ENCODE measurements at places on chromosomes 1 and 21.
A peak's percentile ranks its signal among the peaks of the same experiment; 100 is the strongest.

- DNase-seq: peak; percentile 61
These were observed 13.5 kb downstream of the ADAMTSL4 start for GRCh38 chr1:150562446-150563339.

DNA sequence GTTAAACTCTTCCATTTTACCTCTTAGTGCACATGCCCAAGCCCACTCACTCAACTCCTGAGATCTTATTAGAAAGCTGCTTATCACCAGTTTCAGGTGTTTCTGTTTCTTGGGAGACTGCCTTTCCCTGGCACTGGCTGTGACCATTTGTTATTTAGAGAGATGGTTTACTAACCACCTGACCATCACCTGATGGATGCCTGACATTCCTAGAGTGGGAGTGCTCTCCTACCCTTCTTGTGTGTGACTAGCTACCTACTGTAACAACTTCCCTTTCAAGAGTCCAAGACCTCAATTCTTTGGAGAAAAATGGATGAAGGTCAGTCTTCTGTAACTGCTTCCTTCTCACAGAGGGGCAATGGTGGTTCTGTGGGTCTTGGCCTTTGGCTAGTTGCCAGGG, 755.2 kb upstream of the ADAMTS5 start:
- no peak for DNase-seq

DNA sequence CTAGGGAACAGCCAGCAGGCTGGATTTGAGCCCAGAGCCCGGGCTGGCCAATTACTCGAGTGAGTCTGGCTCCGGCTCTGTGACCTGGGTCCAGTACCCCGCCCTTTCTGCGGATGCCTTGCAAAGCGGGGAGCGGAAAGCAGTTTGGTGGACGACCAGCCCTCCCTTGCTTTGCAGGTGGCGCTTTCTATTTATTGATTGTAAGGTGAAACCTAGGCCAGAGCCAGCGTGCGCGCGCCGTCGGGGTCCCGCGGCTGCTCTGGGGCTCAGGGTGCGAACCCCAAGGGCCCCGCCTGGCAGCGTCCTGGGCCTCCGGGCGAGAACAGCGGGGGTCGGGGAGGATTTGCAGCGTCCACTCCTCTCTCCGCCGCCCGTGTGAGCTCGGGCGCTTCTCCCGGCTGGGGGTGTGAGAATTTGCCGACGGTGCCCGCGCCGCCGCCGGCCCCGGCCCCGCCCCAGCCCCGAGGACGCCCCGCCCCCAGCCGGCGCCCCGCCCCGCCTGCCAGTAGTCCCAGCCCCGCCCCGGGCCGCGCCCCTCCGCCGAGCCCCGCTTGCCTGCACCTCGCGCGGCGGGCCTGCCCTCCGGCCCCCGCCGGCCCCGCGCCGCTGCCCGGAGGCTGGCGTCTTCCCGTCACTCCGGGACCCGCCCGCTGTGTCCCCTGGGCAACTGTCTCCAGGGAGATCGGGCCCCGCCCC, 37.6 kb downstream of the PIK3CD start:
- DNase-seq: peak; percentile 87

DNA sequence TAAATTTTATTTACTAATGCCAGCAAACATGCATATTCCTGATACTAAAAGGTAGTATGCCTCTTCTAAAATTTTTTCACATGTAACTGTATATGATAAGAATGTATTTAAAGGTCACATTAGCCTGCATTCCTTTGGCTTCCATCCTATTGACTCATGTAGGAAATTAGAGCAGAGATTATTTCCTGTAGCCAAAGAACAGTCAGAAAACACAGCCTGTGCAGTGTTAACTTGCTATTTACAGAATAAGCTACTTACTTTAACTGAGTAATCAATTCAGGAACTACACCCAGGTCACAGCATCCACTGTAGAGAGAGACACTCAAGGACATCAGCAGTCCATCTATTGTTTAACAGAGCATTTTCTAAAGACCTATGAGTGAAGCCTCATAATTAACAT, 154.5 kb upstream of the ADGRL4 start:
- DNase-seq: no peak

DNA sequence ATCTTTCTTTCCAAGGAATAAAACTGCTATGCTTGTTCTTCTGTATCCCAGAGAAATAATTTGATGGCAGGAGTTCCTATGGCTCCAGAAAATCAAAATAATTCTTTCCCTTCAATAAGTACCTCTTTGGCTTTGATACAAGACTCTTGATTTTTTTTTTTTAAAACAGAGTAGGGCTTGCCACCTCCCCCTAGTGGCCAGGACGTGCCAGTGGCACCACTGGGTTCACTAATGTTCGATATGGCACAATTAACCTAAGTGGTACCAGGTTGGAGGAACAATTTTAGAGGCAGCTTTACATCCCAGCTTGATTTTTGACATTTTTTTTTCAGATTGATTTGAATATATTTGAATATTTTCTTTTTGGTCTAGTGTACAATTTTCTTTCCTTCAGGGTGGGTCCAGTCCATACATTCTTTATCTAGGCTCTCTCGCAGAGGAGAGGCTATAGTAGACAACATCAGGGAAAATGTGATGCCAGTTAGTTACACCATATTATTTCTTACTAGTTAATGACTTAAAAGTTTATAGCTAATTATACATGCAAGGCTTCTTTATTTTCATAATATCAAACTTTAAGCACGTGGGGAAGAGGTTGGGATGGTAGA, 330.9 kb downstream of the S1PR1 start:
- DNase-seq: peak; percentile 39

GRCh38 chr1:91775227-91775626, 110.7 kb downstream of the TGFBR3 start:
- DNase-seq: no peak

DNA sequence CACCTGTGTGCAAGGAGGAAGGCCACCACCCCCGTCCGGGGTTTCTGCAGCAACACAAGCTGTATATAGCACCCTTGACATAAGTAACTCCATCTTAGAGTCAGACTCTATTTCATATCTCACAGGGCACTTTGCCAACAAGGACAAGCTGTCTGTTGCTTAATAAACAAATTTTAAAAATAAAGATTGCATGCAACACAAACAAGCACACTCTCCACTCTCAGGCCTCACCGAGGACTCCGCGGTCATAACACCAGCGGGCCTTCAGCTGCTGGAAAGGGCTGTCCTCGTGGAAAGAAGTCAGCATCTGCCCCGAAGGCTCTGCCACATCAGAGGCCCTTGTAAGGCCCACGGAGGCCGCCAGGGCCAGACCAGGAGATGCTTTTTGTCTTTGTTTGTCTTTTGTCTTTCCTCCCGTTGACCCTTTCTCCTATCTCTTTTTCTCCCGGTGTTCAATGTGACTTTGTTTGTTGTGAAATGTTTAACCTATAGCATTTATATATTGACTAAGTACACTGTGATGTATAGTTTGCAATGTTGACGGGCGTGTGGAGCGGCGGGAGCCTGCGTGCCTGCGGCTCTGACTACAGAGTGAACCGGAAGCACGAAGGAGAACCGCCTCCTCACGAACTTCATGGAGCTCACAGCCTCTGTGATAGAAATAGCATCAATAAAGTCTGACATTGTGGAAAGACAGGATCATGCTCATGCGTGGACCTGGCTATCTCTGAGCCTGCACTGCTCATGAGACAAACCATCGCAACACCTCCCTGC, 24.1 kb downstream of the MEGF6 start:
- DNase-seq: no peak

GRCh38 chr1:155645648-155646047, 35.6 kb downstream of the MSTO1 start:
- no peak for DNase-seq

- DNase-seq: no peak
These were observed 306.4 kb downstream of the HHAT start for GRCh38 chr1:210635108-210635507.

DNA sequence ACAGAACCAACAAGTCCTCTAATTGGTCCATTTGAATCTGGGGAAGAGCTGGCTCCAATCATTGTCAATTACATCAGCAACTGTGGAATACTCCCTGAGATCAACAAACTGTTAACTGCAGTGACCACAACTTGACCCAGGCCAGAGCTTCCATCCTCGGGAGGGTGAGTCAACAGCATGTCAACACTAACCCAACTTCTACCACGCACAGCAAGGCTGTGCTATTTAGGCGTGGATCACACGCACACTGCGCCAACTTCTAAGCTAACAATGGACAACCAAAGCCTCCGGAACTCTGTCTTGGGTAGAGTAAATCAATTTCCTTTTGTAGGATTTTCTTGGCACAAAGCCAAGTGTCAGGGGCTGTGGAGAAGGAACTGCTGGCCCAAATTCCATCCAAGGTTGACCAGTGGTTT, 30.4 kb downstream of the APP start:
- no peak for DNase-seq

DNA sequence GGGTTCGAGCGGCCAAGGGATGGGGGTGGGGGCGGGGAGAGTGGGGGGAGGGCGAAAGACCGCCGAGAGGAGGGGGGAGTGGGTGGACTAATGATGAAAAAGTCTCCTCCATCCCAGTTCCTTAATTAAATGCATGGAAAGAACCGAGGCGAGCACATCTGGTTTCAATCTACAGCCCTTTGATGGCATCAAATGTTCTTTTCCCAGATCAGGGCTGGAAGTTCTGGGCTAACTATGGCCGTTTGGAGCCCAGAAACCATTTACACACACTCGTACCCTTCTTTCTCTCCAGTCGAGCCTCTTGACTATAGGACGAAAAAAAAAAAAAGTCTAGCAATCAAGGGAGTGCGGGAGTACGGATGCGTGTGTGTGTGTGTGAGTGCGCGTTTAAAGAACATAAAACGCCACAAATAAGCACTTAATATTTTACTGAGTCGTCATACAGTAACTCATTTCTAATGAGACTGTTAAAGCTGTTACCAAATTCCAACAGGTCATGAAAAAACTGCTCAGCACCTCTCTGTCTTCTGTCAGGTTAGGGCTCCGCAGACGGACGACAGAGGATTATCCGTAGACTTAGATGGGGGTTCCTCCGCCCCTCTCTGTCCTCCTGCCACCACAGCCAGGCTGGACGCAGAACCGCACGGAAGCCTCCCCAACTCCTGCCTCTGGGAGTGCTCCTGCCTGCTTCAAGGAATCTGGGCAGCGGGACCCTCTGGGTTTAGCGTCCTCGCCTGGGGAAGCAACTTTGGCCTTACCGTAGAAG, 2.1 kb upstream of the PRRX1 start:
- no peak for DNase-seq

DNA sequence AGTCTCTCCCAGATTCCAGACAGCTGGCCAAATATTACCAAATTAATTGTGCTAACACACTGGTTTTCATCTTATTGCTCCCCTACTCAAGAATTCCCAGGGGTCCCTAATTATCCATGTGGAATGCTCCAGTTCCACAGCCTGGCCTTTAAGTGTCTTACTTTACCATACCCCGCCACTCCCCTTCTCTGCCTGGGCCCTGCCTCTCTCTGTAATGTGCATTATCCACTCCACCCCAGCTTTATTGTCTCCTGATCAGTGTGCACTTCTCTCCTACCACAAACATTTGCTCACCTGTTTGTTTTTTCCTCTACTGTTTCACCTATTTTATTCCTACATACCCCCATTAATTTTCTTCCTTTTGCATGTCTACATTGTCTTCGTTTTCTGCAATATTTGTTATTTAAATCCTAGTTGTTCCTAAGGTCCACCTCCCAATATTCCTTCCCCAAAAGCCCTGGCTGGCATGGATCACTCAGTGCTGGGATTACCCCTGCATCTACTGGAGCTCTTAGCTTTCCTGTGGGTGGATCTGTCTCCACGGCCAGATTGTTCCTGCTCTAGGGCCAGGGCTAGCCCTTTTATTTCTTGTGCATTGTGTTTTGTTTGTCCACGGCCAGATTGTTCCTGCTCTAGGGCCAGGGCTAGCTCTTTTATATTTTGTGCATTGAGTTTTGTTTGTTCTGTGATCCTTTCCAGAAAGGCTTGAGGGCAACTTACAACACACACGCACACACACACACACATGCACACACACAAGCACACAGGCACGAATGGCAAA, 33.4 kb upstream of the ATP1B1 start:
- no peak for DNase-seq

- DNase-seq: no peak
These were observed 11.8 kb upstream of the ZFP69B start for GRCh38 chr1:40438391-40439015.

GRCh38 chr1:236119943-236120484, 22.3 kb upstream of the GPR137B start:
- DNase-seq: no peak

GRCh38 chr1:73411479-73411878, 786.5 kb downstream of the LRRIQ3 start:
- no peak for DNase-seq

DNA sequence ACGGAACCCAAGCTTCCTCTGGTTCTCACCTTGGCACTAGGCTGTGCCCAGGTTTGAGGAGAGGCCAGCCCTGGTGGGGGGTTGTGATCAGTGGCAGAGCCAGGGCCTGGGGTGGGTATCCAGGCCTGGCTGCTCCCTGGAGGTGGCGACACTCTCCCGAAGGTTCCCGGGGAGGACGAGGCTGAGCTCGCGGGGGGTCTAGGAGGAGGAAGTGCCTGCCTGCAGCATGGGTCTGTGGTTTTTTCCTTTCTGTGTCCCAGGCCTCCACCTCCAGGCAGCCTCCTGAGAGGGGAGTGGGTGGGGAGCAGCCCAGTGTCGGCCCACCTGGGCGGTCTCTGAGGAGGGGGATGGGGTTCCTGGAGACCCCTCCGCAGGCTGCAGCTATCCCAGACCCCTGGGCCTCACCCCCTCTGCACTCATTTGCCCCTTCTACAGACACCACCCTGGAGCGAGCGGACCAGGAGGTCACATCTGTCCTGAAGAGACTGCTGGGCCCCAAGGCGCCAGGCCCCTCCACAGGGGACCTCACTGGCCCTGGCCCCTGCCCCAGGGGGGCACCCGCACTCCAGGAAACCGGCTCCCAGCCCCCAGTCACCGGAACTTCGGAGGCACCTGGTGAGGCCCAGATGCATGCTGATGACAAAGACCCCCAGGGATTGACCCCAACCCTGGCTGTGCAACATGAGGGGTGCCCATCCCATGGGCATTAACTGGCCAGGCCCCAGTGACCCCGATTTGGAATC, 44.3 kb downstream of the TRIM11 start:
- DNase-seq: no peak

DNA sequence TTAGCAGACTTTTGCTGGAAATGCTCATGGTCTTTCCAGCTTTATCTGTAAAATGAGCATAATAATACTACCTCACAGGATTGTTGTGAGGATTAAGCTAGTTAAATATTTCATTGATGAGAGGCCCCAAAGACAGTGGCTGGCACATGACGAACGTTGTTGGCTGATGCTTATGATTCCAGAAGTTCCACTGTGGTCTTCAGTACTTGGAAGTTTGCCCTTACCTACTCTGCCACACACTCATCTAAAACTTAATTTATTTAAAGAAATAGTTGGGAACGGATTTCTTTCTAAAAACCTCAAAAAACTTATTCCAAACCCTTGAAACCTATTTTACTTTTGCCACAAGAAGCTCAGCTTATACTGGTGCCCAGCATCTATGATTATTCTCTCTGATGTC, 170.7 kb downstream of the DHRS3 start:
- no peak for DNase-seq

DNA sequence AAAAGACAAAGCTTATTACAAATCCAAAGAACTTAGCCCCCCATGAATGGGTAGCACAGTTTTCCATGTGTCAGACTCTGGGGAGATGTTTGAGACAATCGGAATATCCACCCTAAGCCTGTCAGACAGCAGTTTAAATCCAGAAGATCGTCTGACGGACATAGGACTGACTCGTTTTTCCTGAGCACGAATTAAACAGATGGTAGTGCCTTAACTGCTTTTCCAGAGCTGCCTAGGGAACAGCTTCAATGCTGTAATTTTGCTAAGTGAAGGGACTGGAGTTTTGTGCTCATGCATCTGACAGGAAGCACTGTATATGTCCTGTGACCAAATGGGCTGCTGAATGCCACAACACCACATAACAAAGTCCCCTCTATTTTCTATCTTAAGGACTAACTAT, 48.6 kb downstream of the PCNX2 start:
- DNase-seq: no peak

GRCh38 chr1:228989992-228990827, 254.9 kb downstream of the RHOU start:
- no peak for DNase-seq

Data from activated CD4-positive, alpha-beta T cell treated with anti-CD3 and anti-CD28 coated beads, Interleukin-2, amount 50 U/mL, for 1 hour (primary cell).